ENCODE measurements at places on chromosomes 6 and 20. TPM values are rescaled to one million over a fixed set of nuclear protein-coding genes. Genes with fewer than 3 reads are reported as not detected.

The DDO gene
- total RNA-seq, result not detected

The MRAP2 gene
- not detected for total RNA-seq

The COL9A3 gene
- total RNA-seq, result not detected

The FAXC gene
- not detected for total RNA-seq

The TENT5A gene
- 4.8 TPM for total RNA-seq

The HLA-G gene
- total RNA-seq, result 0.49 TPM

The KIF13A gene
- total RNA-seq, result 0.49 TPM

The STX16 gene
- 190 TPM for total RNA-seq

The DEFB124 gene
- total RNA-seq, result not detected

The CCNC gene
- total RNA-seq, result 32.3 TPM

DNA sequence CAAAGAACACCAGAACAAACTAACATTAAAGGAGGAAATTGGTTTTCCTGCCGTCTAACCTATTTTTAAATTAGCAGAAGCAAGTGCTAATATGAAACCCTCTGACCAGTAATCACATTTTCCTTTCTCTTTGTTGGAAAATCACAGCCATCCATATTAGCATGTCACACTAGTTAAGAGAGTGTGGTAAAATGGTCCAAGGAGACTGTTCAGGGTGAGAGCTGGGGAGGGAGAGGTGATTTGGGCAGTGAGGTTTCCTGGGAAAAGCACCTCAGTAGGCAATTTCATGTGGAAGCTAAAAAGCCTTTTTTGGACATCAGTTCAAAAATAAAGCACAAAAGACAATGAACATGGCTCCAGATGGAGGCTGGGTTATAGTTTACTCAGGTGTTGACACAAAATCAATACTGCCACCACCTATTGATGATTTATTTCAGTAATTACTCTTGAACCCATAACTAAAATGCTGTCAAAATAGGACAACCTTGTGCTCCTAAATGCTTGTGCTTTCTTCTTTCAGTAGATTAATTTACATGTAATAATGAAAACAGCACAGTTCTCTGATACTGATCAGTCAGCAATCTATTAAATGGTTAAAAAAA is 333.2 kb downstream of the SAMD5 start:
- no peak for DNase-seq

DNA sequence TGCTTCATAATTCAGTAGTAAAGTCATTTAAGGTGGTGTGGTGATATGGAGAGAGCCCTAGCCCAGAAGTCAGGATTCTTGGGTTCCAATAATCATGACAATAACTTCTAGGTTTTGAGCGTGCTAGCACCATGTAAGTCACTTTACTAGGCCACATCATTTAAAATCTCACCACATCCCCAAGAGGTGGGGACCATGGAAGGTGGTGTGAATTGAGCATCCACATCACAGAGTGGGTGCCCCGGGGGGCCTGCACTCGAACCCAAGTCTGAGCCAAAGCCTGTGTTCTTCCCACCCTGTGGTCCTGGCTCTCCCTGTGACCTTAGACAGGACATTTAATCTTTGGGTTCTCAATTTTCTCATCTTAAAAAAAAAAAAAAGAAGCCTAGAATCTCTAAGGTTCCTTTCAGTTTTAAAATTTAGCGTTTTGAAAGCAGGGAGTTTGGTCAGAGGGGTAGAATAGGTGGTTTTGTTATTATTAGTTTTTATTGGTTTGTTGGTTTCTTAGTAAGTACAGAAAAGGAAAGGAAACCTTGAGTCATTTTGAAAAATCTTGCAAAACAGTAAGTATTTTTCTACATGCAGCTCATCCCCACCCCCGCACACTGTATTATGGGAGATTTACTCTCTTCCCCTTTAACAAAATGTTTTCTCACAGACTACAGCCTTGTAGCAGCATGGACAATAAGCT is 26.4 kb downstream of the ARMC2 start:
- peak; percentile 86 for DNase-seq

- DNase-seq, result no peak
Measured at GRCh38 chr20:23520185-23520584, 29.3 kb downstream of the CST8 start.

- no peak for DNase-seq
Measured at GRCh38 chr6:69880601-69881000, 14.2 kb downstream of the COL19A1 start.

GRCh38 chr20:2840967-2841531 is 504 bp downstream of the VPS16 start:
- DNase-seq, result peak; percentile 52

GRCh38 chr6:132843316-132844035 is 29.1 kb downstream of the RPS12 start:
- DNase-seq, result no peak

GRCh38 chr6:127761084-127761483 is 139.8 kb downstream of the THEMIS start:
- DNase-seq, result no peak

DNA sequence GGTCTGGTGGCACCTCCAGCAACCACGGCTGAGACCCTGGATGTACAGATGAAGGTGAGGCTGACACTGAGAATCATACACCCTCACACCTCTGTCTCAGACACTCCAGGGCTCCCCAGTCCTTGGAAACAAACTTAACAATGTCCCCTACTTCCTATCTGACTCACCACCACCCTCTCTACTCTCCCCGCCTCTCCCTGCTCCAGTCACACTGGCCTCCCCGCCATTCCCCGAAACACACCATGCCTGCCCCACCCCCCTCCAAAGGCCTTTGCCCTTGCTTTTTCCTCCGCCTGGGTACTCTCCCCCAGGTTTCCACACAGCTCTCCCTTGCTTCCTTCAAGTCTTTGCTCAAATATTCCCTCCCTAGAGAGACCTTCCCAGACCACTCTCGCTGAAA is 16.3 kb downstream of the BPI start:
- DNase-seq, result no peak

- no peak for DNase-seq
Measured at GRCh38 chr20:18984238-18985200, 170.9 kb downstream of the SCP2D1 start.

DNA sequence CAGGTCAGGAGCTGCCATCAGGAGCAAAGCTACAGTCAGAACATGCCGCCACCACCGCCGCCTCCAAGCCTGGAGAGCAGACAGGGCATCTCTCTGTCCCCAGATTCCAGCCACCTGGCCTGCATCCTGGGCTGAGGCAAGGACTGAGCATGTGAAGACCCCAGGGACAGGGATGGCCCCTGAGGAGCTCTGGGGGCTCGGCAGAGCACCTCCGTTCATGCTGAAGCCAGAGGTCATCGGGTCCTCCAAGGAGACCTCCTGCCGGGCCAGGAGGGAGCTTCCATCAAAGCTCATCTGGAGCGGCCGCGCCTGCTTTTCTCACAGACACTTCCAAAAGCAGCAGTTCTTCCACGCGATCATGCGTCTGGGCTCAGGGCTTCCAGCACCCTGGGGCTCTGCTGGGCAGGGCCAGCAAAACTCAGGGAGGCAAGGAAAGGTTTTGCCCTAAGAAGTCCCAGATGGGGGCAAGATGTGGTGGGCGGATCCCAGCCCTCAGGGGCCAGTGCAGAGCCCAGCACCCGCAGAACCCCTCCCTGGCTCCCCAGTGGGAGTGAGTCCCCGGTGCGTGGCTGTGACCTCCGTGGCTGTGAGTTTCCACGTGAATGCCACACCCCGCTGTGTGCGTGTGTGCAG is 138.4 kb downstream of the TAF4 start:
- DNase-seq, result no peak

DNA sequence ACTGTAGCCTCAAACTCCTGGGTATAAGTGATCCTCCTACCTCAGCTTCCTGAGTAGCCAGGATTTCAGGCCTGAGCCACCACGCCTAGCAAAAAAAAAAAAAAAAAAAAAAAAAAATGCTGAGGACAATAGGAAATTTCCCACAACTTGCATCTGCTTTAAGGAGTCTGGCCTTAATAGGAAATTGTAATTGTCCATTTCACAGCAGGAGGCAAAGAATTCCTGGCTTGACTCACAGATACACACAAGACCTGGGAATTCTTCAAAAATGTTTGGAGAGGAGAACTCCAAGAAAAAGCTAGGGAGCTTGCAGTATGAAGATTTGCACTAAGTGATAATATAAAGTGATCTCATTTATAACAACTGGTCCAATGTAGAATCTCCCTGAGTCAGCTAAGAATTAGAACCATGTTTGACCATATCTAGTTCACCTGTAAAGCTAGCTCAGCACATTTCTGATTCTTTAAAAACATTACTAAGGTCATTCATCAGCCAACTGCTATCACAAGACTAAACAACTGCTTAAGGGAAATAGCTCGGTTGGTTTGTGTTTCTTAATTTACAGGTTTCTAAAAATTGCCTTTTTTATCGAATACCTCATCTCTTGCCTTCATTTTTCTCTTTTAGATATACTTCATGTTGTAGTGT is 80.2 kb upstream of the SLC2A12 start:
- DNase-seq, result no peak

GRCh38 chr6:34867484-34867883 is 20.4 kb downstream of the TAF11 start:
- no peak for DNase-seq

DNA sequence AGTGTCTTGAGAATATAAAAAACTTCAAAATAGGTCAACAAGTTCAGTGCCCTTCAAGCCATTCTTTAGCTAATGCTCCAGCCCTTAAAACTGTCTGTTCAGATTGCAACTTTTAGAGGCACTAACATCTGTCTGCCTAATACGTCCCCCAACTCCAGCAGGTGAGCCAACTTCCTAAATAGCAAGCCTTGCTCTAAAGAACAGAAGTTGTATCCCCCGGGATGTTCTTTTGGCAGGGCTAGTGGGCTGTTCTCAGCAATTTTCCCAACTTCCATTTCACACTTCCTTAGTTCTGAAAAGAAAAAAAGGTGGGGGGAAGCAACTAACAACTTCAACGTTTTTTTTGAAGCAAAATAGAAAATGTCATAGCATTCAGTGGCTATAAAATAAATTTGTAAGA is 290.0 kb upstream of the PTCHD4 start:
- DNase-seq, result no peak

GRCh38 chr20:588476-588875 is 21.6 kb downstream of the TCF15 start:
- no peak for DNase-seq

DNA sequence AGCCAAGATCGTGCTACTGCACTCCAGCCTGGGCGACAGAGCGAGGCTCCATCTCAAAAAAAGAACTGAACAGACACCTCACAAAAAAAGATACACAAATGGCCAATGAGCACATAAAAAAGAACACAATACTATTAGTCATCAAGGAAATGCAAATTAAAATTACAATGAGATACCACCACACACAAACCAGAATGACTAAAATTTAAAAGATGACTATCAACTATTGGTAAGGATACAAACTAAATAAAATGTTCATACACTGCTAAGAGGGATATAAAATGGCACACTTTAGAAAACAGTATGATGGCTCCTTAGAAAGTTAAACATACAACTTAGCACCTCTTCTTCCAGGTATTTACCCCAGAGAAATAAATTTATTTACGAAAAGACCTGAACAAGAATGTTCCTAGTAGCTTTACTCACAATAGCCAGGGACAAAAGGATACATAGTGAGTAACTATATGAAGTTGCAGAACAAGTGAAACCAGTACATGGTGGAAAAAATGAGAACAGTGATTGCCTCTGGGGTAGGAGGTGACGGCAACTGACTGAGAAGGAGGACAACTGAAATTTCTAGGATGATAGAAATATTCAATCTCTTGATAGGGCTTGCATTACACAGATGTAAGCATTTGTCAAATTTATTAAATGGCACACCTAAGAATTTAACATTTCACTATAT is 53.2 kb downstream of the FAM8A1 start:
- no peak for DNase-seq

DNA sequence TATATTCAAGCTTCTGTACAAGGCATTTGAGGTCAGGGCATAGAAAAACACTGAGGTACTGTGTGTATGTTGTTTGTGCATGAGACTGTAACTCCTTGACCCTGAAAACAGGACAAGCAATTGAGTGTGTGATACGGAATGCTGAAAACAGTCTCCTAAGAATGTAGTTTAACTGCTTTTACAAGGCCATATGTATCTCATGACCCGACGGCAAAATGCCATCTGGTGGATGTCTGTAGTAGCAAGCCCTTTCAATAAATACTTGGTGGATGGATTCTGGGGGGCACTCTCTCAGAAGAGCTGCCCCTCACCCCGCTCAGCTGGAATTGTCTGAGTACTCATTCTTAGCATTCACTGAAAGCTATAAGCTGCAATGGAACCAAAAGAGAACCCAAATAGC is 69.3 kb upstream of the EYS start:
- DNase-seq, result no peak

DNA sequence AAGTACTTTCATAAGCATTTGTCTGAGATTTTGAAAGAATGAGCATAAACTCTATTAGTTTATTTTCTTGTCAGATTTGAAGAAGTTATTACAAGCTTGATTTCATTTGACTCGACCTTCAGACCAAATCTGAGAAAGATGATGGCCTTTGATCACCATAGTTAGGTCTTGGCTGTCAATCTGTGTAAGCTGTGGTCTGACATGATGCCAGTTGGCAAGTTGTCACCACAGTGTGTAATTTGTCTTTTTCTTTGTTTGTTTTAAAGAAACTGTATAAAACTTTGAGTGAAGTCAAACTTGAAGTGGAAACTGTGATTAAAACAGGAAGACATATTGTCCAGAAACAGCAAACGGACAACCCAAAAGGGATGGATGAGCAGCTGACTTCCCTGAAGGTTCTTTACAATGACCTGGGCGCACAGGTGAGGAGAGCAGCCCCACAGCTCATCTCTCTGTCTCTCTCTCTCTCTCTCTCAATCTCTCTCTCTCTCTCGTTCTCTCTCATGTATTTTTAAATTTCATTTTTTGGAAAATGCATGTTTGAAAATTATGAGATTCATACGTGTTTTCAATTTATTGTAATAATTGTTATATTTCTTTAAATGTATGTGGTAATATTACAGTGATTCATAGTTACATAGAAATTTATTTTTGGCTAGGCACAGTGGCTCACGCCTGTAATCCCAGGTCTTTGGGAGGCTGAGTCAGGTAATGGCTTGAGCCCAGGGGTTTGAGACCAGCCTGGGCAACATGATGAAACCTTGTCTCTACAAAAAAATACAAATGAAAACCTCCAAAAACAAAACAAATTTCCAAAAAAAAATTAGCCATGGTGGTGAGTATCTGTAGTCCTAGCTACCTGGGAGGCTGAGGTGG is 208.1 kb downstream of the UTRN start:
- no peak for DNase-seq

- peak; percentile 3 for DNase-seq
Measured at GRCh38 chr6:167706313-167707109, 120.2 kb upstream of the AFDN start.

- DNase-seq, result no peak
Measured at GRCh38 chr20:35434085-35435005, 3.7 kb downstream of the GDF5 start.

GRCh38 chr6:127119102-127120022 is 891 bp downstream of the RSPO3 start:
- DNase-seq, result no peak
